RWPE1 (cell line): ENCODE measurements at places on chromosomes 2 and 18.

DNA sequence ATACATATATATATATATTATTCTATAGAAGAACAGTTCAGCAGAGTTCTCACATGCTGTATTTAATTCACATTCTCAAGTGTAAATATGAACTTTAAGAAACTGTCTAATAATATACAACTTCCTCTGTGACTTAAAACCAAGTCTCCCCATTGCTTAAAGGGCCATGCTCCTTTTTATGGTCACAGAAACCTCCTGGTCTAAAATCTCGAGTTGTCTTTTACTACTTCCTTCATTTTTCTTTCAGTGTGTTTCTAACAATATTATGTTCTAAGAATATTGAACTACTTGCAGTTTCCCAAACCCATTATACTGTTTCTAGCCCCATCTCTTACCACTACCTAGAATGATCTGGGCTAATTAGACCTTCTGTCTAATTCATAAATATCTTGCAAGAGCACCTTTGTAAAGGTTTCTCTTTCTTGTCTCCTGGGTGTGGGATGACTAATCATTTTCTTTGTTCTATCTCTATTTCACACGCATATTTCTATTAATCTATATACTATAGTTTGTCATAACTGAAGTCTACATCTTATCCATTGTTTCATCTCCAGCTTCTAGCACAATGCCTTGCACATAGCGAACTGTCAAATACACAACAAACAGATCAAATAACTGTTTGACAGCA, 48.8 kb downstream of the ERBB4 start:
- DNase-seq: no peak

GRCh38 chr2:171811245-171811628, 82.8 kb downstream of the SLC25A12 start:
- peak; percentile 26 for DNase-seq

GRCh38 chr2:224722250-224722649, 6.1 kb upstream of the CCDC195 start:
- DNase-seq: no peak

DNA sequence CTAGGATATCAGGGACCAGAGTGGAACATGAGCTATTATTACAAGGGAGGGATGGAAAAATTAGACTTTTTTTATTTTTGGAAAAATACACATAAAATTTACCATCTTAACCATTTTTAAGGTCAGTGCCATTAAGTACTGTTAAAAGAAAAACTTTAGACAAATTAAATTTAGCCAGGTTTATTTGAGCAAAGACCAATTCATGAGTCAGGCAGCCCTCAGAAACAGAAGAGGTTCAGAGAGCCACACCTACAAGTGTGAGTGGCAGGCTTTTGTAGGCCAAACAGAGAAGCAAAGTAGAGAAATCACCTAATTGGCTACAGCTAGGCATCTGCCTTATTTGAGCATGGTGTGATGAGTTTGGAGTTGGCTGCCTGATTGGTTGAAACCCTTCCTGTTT, 301.3 kb upstream of the RAB12 start:
- DNase-seq: no peak

DNA sequence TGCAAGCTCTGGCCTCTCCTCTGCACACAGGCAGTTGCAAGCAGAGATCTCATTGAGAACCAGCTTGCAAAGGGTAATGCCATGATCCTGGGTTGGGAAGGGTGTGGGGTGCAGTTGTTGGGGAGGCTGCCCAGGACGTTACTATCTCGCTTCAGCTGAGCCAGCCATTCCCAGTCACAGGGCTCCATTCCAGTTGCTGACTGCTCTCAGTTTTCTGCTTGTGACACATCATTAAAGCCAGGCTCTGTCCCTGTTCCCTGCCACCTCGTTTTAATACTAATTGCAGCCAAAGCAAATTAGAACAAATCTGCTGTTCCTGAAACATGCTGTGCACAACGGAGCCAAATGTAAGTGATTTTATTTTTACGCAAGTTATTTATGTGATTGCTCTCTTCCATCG, 62.5 kb upstream of the SMAD2 start:
- no peak for DNase-seq

DNA sequence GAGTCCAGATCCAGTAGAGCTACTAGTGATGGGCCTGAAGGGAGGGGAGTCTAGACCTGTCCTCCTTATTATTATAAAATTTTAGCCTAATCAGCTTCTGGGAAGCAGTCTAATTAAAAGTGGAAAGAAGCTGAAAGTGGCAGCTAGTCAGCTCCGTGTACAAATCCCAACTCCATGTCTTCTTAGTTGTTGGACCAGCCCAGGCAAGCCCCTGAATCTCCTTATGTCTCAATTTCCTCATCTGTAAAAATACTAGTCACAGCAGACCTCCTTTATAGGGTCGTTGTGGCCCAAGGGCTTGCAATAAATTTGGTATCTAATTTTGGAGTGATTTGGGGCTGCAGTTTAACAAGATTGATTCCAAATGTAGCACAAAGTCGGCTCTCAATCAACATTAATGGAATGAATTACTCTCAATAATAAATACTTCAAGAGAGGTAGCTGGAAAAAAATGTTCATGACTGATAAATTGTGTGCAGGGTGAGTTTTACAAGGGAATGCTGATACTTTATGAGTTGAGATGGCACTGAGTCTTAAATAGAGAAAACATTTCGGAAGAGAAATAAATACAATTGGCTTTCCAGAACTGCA, 118.3 kb upstream of the NDUFV2 start:
- no peak for DNase-seq

DNA sequence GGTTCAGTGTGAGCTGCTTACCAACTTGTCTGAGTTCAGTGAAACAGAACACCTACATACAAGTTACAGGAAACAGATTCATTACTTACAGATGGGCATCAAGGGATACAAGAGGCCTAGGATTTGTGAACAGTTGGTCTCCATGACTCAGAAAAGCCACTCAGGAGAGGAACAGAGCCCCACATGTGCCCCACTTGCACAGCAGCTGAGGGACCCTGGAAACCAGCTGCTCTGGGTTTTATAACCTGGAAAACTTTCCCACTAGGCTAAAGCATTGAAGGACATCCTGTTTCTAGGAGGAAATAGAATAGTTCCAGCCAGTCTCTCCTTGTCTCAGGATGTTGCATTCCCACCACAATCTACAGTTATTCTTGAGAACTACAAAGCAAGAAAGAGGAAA, 530.0 kb downstream of the ZNF804A start:
- no peak for DNase-seq

- DNase-seq: peak; percentile 23
These were observed 236.3 kb upstream of the RASGRP3 start for GRCh38 chr2:33240178-33240577.
